ENCODE measurements at places on chromosomes 6 and 20.

DNA sequence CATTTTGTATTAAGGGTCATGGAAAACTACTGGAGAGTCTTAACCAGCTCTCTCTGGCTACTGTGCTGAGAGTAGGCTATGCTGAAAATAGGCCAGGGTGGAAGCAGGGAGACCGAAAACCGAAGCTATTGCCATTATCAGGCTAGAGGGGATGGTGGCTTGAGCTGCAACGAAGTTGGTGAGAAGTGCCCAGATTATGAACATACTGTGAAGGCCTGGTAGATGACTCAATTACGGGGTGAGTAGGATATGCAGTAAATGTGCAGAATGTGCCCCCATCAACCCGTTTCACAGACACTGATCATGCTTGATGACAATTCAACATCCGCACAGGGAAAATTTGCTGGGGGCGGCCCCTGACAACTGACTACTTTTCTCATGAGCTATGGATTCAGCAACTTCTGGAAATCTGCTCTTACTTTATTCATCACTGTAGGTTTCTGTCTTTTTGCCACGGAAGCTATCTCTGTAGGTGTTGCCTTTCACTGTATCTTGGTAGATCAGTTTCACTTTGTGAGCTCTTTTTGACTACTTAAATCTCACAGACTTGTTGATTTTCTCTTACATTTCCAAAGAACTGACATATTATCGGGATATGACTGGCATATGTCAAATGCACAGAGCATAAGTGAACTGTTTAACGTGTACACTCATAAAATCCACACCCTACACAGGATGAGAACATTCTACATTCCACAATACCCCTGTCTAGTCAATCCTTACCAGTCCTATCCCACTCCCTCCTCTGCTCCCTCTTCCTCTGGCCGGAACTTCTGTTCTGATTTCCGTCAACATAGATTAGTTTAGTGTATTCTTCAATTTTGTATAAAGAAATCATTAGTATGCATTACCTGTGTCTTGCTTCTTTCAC lies 15.5 kb upstream of the MEP1A start:
- DNase-seq: no peak

- DNase-seq: no peak
These were observed 303.7 kb downstream of the UTRN start for GRCh38 chr6:144588697-144589325.

DNA sequence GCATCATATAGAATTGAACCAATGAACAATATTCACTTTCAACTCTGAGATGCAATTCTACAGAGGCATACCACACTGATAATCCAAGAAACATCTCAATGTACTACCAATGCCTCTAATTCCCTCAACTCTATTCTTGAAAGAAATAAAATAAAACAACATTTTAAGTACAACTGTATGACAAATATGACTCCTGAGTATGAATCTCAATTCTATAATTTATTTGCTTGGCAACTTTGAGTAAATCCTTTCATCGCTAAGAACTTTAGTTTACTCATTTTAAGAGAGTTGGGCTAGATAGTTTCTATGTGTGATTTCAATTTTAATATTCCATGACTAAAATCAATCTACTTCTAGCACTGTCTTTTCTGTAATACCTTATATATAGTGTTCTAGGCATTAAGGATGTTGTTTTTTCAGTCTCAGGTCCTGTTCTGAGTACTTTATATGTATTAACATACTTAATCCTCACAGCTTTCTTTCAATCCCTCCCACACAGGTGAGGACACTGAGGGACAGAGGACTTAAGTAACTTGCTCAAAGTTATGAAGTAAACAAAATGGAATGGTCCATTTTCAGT lies 33.4 kb downstream of the GOPC start:
- DNase-seq: no peak

DNA sequence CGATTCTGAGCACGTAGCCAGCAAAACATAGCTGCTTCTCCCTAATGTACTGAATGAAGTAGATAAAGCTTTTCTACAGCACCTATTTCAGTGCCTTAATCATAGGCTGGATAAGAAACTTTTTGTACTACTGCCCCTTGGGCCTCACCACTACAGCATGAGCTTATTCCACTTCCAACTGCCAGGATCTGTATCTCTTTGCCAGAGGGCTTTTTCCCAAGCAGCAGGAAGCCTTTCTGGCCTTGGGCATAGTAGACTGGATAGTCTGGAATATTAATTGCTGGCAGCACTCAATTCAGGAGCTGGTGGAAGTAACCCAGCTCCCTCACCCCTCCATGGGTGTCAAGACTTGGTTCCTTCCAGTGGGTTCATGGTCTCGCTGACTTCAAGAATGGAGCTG lies 43.6 kb downstream of the ANKEF1 start:
- no peak for DNase-seq

DNA sequence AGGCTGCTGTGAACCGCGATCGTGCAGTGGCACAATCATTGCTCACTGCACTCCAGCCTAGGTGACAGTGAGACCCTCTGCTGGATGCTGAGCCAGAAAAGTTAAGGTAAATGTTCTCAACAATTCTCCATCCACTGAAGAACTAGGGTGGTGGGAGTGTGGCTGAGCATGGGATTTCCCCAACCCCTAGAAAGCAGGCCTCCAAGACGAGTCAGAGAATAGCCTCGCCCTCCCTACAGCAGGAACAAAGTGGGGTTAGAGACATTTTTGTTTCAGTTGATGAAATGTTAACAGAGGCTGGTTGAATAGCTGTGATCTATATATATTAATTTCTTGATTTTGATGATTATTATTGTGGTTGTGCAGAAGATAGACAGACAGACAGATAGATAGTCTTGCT lies 6.1 kb upstream of the ALDH8A1 start:
- DNase-seq: no peak

DNA sequence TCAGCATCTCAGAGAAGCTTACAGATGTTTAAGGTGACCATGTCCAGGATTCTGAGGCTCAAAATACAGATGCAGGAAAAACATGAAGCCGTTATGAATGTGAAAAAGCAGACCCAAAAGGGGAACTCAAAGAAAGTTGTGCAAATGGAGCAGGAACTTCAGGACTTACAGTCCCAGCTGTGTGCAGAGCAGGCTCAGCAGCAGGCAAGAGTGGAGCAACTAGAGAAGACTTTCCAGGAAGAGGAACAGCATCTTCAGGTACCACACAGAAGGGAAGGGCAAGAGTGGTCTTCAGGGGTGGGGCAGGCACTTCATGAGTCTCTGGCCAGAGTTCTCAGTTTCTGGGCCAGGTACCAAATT lies 15.2 kb downstream of the RNF8 start:
- DNase-seq: no peak

- no peak for DNase-seq
These were observed 623 bp upstream of the SNX9 start for GRCh38 chr6:157822245-157823000.

DNA sequence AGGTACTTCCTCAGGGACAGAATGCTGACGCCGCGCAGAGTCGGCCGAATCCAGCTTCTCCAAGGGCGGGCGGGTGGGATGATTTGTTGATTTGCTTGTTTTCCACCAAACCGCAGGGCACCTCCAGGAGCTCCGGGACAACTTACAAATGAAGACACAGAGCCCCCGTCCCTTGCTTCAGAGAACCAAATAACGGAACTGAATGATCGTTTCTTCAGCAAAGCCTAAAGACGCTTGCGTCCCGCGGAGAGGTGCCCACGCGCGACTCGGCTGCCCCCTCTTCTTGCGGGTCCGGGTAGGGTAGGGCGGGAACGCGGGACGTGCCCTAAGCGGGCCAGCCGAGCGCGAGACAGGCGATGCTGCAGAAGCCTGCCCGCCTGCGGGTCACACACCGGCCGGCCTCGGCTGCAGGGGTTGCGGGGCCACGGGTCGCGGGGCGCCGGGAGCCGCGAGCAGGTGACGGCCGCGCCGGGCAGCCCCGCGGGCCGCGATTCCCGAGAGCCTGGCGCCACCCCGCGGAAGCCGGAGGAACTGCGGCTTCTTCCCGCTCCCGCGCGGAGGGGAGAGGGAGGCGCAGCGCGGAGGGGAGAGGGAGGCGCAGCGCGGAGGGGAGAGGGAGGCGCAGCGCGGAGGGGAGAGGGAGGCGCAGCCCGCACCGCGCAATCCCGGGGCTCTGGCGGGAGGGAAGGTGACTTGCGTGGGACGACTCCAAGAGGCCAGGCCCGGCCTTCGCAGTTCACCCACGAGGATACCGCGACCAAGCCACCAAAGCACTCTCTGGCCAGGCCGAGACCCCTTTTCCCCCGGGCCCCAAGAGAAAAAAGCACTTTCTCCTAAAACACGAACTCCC lies 7.7 kb upstream of the FOXF2 start:
- no peak for DNase-seq

DNA sequence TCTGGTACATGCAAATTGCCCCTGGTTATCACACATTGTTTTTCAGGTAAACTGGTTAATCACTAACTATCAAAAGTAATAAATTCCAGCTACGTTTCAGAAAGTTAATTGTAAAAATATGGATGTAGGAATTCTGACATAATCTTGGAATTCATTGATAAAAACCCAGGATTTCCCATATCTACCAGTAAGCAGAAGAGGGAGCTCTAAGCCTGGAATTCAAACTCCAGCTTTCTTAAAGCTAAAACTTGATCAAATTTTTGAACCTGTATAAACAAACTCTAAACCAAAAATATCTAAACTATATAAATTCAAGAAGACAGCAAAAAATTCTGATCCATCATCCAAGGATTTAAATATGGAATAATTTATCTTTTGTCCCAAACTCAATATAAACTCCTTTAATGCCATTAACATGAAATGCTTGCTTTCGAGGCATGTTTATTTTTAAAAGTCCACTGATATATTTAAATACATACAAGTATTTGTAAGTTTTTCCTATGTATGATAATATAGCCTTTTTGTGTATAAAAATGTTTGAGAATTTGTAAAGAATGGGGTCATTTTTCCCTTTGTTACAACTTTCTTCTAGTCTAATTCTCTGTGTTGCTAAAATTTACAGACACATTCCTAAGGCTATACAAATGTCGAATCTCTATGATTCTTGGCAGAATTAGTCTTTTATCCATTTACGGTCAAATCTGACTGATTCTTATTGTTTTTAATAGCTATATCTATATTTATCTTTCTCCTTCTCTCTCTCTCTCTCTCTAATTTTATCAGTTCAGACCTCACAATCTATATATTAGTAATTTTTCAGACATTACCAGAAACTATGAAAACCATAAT lies 91.4 kb upstream of the RNF217 start:
- no peak for DNase-seq

- DNase-seq: no peak
These were observed 358.1 kb downstream of the CDKAL1 start for GRCh38 chr6:20892365-20892764.

DNA sequence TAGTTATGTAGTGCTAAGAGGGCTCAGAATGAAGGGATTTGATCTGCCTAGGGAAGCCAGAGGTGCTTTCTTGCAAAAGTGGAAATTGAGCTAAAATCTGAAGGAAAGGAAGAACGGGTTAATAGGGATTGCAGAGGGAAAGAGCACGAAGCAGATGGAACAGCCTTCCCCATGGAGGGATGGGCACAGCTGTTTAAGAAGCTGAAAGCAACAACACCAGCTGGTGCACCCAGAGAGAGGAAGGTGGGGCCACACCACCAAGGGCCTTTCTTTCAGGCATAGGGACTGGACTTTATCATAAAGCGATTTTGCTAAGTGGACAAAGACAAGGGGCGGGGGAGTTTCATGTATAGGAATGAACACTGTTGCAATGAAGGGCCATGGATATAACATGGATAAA lies 65.8 kb upstream of the SNRPB2 start:
- no peak for DNase-seq
